ENCODE measurements at places on chromosomes 16 and 17. TPM values are rescaled to one million over a fixed set of nuclear protein-coding genes. Genes with fewer than 3 reads are reported as not detected.

Gene CTRB1
- total RNA-seq, result 1.0 TPM

DNA sequence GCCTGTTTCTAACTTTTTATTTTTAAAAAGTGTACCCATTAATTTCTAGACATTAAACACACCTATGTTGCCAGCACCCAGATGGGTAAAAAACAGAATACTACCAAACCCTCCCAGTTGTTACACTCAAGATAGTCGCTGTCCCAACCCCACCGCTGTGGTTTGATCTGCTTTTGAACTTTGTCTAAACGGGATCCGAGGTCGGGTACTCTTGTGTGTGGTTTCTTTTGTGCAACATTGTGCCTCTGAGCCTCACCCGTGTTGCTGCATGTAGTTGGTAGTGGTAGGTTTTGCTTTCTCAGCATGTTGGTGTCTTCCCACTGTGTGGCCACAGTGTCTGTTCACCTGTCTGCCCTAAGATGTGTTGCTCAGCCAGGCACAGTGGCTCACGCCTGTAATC is 4.3 kb downstream of the KLHL36 start:
- H3K27ac ChIP-seq, result no peak overlapping the region
- no peaks in the 10 kb centered on the region for H3K27me3 ChIP-seq
- no peak overlapping the region for H3K4me3 ChIP-seq
- H3K4me1 ChIP-seq, result peaks cover 4% of the 10 kb centered on the region
- H3K36me3 ChIP-seq, result peaks cover 15% of the 10 kb centered on the region
- no peak for DNase-seq

- H3K4me1 ChIP-seq, result no peaks in the 10 kb centered on the region
- no peaks in the 10 kb centered on the region for H3K27me3 ChIP-seq
- no peak overlapping the region for H3K4me3 ChIP-seq
- DNase-seq, result no peak
- H3K36me3 ChIP-seq, result no peaks in the 10 kb centered on the region
Measured at GRCh38 chr17:79073016-79073705, 1.5 kb upstream of the ENGASE start.

DNA sequence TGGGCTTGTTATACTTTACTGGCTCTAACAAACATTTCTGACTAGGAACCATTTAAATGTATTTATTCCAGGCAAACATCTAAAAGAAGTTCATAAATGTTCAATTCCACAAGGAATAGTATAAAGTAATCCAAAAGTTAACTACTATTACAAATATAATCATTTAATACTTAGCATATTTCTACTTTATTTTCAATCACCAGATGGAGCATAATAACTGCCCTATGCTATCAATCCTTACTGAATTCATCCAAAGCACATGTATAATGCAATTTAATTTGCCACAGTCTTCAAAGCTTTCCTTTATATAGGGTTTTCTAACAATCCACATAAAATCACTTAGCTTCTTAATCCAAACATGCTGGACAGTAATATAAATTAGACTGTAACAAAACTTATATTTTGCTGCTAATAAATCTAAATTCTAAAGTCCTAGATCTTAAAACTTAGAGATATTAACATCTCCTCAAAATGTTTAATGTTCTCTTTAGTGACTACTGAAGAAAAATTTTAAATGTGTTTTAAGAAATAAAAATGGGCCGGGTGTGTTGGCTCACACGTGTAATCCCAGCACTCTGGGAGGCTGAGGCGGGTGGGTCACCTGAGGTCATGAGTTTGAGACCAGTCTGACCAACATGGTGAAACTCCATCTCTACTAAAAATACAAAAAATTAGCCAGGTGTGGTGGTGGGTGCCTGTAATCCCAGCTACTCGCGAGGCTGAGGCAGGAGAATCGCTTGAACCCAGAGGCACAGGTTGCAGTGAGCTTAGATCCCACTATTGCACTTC is 5.9 kb downstream of the MEIOB start:
- no peak overlapping the region for H3K4me3 ChIP-seq
- H3K4me1 ChIP-seq, result no peaks in the 10 kb centered on the region
- no peaks in the 10 kb centered on the region for H3K36me3 ChIP-seq
- H3K27me3 ChIP-seq, result peaks cover 40% of the 10 kb centered on the region

DNA sequence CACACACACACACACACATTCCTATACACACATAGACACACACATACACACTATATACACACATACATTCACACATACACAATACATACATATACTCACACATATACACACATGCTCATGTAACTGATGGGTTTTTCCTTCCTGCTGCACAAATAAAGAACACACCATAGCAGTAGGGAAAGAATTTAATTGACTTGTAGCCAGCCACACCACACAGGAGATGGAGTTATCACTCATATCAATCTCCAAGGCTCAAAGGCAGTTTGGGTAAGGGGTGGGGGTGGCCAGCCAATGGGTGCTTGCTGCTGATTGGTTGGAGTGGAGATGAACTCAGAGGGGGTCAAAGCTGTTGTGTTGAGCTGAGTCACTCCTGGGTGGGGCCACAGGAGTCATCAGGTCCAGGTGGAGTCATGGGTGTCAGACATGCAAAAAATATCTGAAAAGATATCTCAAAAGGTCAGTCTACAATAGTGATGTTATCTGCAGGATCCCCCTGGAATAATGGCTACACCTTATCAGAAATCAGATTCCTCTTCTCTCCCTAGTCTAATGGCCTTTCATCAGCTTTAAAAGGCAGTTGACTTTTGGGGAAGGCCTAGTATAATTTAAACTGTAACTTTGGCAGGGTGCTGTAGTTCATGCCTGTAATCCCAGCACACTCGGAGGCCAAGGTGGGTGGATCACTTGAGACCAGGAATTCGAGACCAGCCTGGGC is 46.1 kb downstream of the WSB1 start:
- H3K4me3 ChIP-seq, result no peak overlapping the region
- H3K27ac ChIP-seq, result no peak overlapping the region
- DNase-seq, result no peak
- no peaks in the 10 kb centered on the region for H3K36me3 ChIP-seq
- no peaks in the 10 kb centered on the region for H3K27me3 ChIP-seq
- no peaks in the 10 kb centered on the region for H3K4me1 ChIP-seq

- H3K4me3 ChIP-seq, result peak overlapping the region; percentile 32
- peaks cover 22% of the 10 kb centered on the region for H3K4me1 ChIP-seq
- DNase-seq, result no peak
Measured at GRCh38 chr17:38673707-38674013, 1.1 kb downstream of the EPOP start.

DNA sequence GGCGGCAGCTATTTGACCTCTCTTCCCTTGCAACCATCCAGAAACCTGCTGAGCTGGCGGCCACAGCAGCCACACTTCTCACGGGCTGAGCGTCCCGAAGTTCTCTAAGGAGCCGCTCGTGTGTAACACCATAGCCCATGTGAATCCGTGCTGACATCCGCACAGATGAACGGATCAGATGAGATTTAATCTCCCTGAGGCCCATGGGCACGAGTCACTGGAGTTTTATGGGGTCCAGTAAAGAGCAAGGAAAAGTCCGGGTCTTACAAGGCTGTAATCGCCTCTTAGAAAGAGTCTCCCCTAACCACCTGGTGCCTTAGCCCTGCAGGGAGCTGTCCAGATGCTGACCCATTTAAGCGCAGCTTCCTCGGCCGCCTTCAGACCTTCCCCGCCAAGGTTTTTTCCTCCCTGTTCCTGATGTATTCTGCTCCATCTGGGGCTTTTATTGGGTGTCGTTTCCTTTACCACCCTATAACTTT is 5.5 kb upstream of the CACNG5 start:
- DNase-seq, result no peak
- no peaks in the 10 kb centered on the region for H3K36me3 ChIP-seq
- peaks cover 35% of the 10 kb centered on the region for H3K27me3 ChIP-seq
- H3K4me3 ChIP-seq, result no peak overlapping the region
